Astrocyte of the spinal cord (primary cell): ENCODE measurements at places on chromosomes 7 and 10.
A peak's percentile ranks its signal among the peaks of the same experiment; 100 is the strongest.

DNA sequence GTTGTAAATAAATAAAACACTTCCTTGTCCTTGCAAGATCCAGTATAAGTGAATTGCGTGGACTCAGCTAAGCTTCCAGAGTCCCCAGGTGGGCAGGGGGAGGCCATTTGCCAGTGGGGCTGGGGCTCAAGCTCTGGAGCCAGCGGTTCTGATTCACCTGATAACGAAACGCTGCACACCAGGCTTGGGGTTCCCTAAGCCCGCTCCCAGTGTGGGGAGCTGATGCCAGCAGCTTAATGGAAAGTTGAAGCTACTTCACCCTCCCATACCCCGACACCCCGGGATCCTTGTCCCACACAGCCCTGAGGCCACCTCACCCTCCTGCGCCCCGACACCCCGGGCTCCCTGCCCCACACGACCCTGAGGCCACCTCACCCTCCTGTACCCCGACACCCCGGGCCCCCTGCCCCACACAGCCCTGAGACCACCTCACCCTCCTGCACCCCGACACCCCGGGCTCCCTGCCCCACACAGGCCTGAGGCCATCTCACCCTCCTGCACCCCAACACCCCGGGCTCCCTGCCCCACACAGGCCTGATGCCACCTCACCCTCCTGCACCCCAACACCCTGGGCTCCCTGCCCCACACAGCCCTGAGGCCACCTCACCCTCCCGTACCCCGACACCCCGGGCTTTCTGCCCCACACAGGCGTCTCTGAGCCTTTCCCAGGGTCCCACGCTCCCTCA is 30.8 kb downstream of the FKBP6 start:
- DNase-seq: no peak

DNA sequence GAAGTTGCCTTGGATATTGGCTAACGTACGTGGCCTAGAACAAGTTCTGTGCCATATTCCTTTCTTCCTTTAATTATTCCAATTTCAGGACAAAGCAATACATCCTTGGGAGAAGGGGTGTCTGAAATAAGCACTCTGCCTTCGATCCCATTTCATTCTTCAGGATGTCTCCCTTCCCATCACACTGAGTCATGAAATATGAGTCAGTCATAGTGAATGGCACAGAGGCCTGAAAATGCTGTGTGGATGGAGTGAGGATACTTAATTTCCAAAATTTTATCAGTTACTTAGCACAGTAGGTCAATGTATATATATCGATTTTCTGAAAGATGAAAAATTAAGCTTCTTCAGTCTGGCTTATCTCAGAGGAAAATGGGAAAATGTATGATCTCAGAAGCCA is 19.5 kb downstream of the EVX1 start:
- no peak for DNase-seq

GRCh38 chr10:126066456-126066855 is 170.1 kb downstream of the FANK1 start:
- DNase-seq: no peak

DNA sequence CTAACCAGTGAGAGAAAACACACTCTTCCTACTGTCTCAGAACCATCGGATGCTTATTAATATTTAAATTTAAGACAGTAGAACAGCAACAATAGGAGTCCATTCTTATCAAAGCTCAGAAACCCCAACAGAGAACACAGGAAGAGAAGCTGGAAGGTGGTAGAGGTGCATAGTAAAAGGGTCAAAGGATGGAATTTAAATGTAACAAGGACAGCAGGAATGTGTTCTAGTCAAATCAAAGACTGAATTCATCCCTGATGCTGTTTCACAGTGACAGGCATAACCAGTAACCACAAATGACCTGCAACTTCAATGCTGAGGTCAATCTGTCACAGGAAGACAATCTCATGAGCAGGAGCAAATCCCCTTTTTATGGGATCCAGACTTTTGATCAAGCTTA is 1259.7 kb downstream of the XPNPEP1 start:
- no peak for DNase-seq

GRCh38 chr10:129418496-129419225 is 48.4 kb upstream of the MGMT start:
- no peak for DNase-seq

DNA sequence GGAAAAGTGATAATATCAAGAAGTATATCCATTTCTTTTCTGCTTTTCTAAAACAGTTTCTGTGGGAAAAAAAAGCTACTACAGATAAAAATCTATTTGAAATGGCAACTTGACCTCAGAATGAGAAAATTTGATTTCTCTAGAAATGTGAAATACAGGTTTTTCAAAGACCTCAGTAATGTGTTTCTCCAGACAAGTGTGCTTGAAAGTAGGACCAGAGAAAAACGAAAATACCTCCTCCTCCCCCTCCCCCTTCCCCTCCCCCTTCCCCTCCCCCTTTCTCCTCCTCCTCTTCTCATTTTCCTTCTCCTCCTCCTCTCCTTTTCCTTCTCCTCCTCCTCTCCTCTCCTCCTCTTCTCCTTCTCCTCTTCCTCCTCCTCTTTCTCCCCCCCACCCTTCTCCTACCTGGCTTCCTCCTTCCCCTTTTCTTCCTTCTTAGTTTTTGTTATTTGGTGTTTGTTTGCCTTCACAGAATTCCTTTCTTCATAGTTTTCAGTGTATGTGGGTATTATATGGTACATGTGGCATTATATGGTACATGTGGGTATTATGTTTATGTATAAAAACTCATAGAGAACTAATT is 179.4 kb downstream of the CDK14 start:
- no peak for DNase-seq

GRCh38 chr7:81449105-81449504 is 320.7 kb downstream of the HGF start:
- no peak for DNase-seq

DNA sequence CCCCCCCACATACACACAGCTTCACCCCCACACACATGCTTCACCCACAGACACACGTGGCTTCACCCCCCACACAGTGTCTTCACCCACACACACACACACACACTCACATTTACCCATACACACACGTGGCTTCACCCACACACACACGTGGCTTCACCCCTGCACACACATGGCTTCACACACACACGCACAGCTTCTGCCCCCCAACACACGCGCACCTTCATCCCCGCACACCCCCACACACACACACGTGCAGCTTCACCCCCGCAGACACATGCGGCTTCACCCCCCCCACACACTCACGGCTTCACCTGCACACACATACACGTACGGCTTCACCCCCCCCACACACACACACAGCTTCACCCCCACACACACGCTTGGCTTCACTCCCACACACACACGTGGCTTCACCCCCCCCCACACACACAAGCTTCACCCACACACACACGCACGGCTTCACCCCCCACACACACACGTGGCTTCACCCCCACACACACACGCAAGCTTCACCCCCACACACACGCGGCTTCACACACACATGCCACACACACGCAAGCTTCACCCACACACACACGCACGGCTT is 82.4 kb downstream of the NKX6-2 start:
- DNase-seq: no peak

DNA sequence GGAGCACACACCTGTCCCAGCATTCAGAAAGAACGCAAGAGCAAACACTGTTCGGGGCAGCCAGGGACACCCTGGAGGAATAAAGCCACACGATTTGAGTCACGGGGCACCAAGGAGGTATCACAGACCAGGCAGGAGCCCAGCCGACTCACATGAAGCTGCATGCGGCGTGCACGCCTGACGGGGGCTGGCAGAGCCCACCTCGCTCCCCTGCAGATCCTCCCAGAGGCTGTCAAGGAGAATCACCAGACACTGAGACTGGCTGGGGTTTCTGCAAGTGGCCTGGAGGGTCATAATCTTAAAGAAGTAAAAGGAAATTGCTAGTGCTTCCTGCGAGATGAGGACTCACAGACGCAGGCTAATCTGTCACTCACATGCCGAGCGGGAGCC is 61.6 kb downstream of the TCERG1L start:
- DNase-seq: no peak

- no peak for DNase-seq
These were observed 109.1 kb downstream of the SEPTIN7 start for GRCh38 chr7:35909870-35910357.

DNA sequence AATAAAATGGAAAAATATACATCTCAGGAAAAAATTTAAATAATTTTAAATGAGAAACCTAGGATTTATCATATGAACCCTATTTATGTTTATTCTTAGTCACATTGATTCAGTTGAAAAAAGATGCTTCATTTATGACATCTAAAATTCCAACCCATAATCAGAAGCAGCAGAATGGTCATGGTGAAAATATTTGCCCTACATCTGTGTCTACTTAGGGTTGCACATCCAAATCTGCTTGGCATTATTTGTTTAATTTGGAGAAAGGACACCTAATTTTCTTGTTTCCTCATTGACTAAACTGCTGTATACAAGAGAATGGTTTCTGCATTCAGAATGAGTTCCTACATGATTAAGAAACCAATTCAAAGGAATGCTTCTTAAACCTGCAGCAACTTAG is 72.9 kb upstream of the SKAP2 start:
- no peak for DNase-seq

- DNase-seq: no peak
These were observed 76.2 kb upstream of the PPP2R2D start for GRCh38 chr10:131824371-131825149.

- peak; percentile 35 for DNase-seq
These were observed 133.1 kb downstream of the CD36 start for GRCh38 chr7:80771523-80771922.

- DNase-seq: peak; percentile 86
These were observed 48.6 kb downstream of the MALSU1 start for GRCh38 chr7:23347682-23348180.

DNA sequence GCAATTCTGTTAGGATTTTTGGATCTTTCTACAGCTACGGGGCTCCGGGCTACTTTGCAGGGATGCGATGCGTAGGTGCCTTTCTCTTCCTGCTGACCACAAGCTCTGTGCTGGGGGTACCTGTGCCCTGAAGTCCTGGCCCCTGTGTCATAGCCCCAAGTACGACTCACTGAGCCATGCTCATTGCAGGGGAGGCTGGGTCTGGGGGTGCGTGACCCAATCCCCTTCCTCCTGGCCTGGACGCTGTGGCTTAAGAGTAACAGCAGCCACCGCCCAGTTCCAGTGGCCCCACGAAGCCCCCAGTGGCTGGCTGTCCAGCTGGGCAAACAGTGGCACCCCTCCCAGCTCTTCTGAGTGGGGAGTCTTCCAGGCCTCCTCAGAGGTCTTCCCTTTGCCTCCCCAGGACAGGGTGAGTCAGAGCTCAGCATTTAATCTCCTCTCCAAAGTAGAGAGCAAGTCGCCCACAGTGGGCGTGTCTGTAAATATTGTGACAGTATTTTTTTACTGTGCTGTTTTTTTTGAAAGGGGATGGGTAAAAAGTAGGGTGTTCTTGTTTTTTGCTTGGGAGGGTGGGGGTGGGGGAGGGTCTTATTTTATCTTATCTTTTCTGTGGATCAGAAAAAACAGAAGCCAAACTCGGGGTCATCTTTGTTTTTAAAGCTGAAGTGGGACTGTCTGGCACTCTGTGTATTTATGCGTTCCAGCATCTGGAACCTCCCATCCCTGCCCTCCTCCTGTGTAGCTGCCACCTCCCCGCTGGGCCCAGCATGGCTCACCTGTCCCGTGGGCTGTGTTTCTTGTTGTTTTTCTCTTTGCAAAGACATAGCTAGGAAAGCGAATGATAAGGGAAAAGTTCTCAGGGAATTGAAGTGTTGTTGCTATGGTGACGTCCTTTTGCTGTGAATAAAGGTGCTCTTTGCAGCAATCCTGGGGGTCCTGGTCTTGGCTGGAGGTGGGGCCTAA is 8.2 kb downstream of the LFNG start:
- peak; percentile 76 for DNase-seq

GRCh38 chr10:30553626-30554439 is 75.7 kb downstream of the LYZL2 start:
- peak; percentile 19 for DNase-seq

DNA sequence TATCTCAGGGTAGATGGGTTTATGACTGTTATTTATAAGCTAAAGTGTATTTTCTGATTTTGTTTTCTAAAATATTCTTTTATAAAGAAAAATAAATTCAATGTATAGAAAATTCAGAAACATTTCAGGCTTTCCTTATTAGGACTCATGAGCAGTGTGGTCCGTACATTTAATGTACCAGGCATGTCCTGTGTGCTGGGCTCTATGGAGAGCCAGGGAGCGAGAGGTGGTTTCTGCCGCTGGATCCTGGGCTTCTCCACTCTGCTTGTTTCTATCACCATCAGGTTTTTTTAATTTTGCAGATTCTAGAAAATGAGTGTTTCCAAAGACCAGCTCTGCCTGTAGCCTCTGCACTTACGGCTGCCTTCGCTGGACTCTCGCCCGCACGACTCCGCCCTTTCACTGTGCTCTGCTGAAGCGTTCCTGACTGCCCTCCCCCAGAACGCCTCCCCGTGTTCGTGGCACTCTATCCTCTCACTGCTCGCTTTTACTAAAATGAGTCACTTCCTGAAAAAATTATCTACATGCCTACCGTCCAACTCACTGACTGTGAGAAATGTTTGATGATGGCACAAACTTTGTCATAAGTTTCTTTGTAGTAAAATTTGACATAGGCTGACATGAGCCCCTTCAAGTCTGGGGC is 188.5 kb downstream of the ZMYND11 start:
- DNase-seq: peak; percentile 95

GRCh38 chr7:92115821-92116220 is 18.5 kb downstream of the CYP51A1 start:
- no peak for DNase-seq

DNA sequence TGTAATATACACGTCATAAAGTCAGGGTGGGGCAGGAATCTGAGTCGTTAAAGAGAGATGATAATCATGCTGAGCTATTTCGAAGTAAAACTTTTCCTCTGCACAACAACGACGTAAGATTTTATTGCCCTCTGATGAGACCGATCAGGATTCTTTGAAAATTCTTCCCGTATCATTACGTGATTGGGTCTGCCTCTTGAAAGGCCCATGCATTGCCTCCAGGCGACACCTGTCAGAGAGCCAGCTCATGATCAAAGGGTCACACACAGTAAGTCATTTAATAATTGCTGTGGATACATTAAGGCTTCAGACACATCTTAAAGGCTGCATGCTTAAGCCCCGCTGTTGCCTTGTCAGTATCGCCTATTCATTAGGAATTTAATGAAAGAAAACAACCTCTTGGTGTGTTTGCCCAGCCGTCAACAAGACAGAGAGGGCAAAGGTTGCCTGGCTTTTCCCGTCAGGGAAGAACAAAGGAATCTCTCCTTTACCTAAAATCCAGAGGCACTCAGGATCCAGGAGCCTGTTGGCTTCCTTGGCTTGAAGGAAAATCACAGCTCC is 189.0 kb upstream of the SH2B2 start:
- no peak for DNase-seq
